Stimulated activated CD8-positive, alpha-beta memory T cell treated with anti-CD3 and anti-CD28 coated beads, Interleukin-2, amount 100 ng/mL, for 1 hour (primary cell): ENCODE measurements at places on chromosomes 5 and 9.

DNA sequence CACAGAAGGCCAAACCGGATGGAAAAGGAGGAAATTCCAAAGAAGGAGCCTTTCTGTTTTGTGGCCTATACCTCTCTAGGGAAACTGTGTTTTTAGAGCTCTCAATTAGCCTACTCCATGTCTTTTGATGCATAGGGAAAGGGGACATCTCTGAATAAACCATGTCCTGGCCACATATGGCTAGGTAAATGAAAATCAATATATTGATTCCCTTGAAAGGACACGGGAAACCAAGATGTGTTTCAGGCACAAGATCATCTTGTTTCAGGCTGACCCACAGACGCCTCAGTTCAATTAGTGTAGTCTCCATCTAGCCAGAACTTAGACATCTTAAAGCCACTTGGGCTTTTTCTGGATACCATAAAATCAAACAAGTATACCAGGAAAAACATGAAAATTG lies 363.1 kb downstream of the ENC1 start:
- no peak for DNase-seq

DNA sequence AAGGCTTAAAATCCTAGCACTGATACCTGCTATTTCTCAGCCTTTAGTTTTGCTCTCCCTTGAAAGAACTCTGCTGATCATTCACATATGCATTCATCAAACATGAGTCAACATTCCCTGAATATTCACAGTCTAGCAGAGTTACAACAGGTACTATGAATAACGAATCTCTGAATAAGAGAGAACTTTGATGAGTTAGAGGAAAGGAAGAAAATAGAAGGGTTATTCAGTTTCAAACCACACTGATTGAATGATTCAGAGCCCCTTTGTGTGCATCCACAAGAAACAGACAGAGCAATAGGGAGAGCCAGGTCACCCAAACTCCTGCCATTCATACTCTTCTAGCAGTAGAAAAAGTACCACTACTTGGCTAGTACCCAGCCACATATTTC lies 36.0 kb downstream of the FOXD1 start:
- DNase-seq: no peak

DNA sequence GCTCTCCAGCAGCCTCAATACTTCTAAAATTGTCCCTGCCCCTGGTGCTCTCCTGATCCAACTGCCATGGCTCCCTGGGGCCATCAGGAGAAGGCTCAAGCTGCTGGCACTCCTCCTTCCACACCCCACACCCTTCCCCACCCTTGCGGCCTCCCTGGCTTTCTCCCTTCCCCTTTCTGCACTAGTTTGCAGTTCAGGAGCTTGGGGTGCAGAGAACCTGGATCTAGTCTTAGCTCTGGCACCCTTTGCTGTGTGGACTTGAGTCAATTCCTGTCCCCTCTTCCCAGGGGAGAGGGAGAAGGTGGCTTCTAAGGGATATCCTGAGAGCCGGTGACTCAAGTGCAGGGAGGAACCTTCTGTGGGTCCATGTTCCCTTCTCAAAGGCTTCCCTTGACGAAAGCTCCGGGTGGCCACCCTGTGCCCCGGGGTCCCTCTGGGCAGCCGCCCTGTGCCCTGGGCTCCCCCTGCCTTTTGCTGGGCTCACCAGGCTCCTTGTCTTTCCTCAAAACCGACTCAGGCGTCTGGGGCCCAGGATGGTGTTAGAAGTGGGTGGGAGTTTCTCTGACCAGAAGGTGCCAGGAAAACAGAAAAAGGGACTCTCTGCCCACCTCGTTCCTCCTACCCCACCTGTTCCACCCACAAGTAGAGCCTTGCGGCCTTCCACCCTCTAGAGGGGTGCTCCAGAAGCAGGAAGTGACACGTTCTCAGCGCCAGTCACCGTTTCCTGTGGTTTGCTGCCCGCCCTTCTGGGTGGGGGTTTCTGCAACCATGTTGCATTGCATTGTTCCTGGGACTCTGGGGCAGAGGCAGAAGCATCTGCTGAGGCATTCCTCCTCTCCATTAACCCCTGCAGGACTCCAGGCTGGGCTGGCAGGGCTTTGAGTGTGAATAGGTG lies 15.0 kb downstream of the GLIPR2 start:
- DNase-seq: peak; percentile 85

- no peak for DNase-seq
Measured at GRCh38 chr5:135880801-135881200, 14.8 kb downstream of the IL9 start.

DNA sequence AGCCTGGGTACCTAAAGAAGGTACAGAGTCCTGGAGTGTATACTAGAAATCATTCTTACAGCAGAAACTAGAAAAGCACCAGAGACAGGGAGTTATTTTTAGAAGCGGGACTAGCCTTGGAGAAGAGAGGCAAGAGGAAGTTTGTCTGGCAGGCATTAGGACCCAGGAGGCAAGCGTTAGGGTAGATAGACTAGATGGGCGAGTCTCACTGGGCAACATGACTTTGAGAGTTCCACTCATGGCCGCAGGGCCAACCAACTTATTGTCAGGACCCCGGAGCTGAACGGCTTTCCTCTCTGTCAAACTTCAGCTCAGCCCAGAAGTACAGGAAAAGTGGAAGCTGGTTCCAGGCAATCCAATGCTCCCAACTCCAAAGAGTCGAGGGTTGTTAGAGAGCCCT lies 34.1 kb upstream of the NPR3 start:
- no peak for DNase-seq

GRCh38 chr5:56466136-56466816 lies 233.1 kb upstream of the ANKRD55 start:
- no peak for DNase-seq
